ENCODE measurements at places on chromosomes 7 and 10.

DNA sequence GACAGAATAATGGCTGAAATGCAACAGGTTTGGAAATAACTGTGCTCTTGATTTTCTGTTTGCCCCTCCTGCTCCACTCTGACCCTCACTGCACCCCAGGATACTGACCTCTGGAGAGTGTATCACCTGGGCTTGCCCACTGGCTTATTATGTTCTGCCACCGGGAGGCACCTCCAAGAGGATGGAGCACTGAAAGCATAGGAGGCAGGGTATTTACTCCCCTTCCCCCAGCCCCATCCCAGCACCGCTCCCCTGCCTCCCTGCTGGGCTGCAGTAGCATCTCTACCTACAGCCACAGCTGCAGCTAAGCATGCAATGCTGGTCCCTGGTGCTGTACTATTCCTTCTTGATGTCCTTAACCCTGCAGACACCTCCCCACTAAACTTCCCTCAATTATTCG is 26.4 kb downstream of the RAB11FIP2 start:
- DNase-seq: no peak

DNA sequence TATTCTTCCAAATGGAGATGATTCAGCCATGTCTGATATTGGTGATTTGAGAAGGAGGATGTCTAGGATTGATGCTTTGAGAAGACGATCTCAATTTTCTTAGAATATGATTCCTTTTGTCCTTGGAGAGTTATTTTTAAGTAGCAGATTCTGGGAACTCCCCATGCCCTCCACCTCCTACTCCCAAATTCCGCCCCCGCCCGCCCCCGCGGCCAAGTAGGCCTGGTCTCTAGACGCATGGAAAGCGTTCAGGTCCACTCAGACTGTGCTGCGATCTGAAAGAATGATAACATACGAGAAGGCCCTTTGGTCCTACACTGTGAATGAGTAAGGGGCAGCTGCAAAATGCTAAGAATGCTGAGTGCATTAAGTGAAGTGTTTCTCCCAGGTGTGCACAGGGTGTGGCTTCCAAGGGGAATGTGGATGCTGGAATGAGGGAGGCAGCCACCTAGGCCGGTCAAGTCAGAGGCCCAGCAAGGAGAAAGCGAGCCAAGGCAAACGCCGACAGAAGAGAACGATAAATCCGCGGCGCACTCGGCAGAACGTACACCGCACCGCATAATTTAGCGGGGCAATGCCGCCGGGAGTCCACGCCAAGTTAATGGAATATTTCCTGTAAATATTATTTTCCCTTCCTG is 142.3 kb downstream of the PRPF18 start:
- no peak for DNase-seq

- DNase-seq: no peak
These were observed 8.1 kb upstream of the RABGEF1 start for GRCh38 chr7:66732439-66732838.

DNA sequence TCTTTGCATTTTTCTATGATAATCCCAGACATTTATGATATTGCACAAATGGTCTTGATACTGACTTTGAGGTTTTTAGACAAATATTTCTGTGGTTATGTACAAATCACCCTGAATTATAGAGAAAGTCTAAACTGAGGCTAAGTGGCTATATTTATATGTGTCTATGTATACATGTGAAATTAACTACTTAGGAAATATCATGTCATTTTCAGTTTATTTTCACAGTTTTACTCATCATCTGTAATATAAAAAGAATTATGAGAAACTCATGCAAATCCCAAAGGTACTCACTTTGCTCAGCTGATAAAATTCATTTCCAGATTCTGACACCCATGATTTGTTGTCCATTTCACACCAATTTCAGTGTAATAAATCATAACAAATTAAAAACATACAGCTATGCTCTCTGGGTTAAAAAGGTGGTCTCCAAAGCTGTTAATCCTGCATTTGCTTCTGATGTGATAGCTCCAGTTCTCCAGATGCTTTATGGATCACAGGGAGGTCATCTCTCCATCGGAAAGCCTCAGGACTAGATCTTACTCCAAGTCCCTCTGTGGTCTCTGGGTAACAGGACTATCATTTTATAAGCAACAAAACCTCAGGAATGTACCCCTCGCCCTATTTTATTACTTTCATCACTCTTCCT is 673.9 kb downstream of the PARD3 start:
- no peak for DNase-seq

DNA sequence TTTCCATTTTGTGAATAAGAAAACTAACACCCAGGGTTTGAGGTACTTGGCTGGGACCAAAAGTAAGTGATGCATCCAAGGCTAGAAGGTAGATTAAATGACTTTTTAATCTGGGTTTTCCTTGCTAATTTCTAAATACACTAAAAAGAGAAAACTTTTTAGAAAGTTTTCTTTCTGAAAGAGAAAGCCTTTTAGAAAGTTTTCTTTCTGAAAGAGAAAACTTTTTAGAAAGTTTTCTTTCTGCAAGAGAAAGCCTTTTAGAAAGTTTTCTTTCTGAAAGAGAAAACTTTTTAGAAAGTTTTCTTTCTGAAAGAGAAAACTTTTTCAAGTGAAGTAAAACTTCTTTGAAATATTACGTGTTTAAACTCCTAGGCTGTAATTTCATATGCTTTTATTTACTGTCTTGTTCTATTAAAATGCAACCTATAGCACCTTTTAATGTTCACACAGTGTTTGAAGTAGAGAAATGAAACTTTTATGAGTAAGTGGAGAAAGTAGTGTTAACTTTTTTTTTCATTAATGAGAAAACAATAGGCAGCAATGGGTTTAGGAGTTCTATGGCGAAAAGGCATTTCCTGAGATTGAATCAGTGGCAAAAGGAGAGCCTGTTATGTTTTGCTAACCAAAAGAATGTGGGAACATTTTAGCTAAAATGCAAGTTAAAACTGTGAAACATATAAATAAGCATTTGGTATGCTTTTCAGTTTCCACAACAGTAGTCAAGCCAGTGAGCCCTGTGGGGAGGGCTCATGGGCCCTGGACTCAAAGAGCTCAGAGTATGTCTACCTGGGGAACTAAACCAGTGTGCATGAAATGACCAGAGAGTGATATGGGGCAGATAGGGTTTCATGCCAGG is 103.7 kb downstream of the RBM20 start:
- no peak for DNase-seq

GRCh38 chr10:95814011-95814727 is 58.2 kb downstream of the ENTPD1 start:
- peak; percentile 56 for DNase-seq
